Suppressor macrophage treated with lipopolysaccharide for 1 hour (primary cell): ENCODE measurements at places on chromosomes 3 and 15.

GRCh38 chr3:114600571-114600970 is 306.7 kb downstream of the TIGIT start:
- DNase-seq = no peak

GRCh38 chr3:88732186-88732585 is 375.2 kb upstream of the EPHA3 start:
- no peak for DNase-seq

DNA sequence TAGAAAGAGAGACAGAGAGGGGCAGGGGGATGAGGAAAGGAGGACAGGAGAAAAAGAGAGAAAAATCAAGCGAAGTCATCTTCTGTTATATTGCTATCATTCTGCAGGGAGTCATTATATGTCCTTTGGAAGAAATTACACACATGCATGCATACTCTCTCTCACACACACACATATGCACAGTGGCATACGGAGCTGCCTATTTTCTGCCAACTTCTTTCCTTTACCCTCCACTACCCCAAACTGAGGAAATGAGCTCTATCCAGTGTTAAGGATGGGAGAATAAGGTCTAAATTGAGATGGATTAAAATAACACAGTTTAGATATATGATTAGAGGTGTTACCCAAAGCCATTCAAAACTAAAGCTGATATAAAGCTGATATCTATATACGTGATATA is 48.8 kb downstream of the PDZRN3 start:
- DNase-seq = no peak

GRCh38 chr15:67720556-67721175 is 104.6 kb upstream of the SKOR1 start:
- DNase-seq = peak; percentile 48

- no peak for DNase-seq
Measured at GRCh38 chr3:78176869-78177268, 1137.0 kb downstream of the ROBO2 start.

DNA sequence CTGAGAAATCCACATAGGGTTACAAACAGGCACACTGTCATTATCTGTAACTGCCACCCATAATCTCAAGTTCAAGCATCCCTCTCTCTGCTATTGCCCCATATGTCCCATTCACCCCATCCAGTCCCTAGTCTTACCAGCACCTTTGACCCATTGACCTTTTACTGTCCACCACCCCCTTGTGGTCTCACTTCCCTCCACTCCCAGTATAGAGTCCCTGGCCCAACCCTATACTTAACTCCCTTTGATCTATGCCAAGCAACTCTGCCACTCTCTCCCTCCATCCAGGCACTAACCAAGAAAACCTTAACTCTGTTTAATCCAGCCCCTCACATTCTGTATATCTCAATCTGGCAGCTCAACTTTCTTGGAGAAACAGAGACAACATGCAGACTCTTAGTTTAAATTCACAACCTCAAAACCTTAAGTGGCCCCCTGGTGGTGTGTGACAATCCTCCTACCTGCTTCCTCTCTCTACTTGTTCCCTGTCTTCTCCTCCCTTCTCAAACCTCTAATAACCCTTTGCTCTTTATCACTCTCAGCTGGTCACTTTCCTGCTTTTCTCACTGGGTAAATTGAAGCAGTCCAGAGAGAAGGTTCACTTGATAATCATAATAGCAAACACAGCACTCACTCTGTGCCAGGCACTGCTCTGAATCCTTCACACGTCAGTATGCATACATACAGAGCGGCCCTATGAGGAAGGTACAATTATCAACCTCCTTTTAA is 162.7 kb downstream of the STT3B start:
- DNase-seq = peak; percentile 71

- DNase-seq = no peak
Measured at GRCh38 chr15:89384176-89384604, 49.6 kb upstream of the POLG start.

DNA sequence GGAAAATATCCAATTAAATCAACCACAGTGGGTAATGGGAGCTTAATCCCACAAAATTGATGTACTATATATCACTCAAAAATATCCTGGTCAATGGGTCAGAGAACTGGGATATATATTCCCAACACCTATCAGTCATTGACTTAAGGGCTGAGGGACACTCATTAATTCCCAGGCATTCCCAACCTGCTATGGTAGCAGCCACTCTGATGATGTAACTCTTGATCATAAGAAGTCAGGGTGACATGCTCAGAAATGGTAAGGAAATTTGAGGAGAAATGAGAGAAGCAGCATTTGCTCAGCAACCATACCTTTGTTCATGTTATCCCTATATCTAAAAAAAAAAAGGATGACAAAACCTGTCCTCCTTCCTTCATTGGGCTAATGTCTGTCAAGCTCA is 3.1 kb upstream of the PLOD2 start:
- DNase-seq = no peak

DNA sequence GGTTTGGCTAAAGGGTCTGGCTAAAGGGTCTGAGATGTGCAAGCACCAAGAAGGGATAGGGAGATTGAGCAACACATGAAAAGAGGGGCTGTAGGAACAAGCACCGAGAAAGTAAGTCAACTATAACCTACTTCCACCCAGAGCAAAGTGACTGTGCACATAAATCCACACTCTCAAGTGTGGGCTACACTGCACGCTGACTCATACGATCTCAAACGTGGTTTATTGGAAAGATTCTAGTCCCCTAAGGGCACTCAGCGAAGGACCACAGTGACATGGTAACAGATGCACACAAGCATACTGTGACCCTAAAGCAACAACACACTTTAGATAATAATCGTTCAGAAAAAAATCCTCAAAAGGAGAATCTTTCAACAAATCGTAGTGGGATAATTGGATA is 48.0 kb downstream of the EHHADH start:
- no peak for DNase-seq
